Chondrocyte (in vitro differentiated cells): ENCODE measurements at places on chromosomes 13 and 19.

DNA sequence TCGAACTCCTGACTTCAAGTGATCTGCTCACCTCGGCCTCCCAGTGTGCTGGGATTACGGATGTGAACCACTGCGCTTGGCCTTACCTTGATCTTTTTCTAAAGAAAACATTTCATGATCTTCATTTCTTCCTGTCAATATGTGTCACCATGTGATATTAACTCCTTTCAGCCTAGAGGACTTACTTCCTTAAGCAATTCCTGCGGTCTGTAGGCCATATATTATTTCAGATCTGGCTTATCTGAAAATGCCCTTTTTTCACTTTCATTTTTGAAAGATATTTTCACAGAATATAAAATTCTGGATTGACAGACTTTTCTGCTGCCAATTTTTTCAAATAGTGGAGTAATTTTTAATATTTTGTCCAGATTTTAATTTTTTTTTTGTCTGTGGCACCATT is 2.0 kb upstream of the GPR32 start:
- DNase-seq, result no peak
- H3K36me3 ChIP-seq, result no peaks in the 10 kb centered on the region
- peaks cover 19% of the 10 kb centered on the region for H3K27me3 ChIP-seq
- no peaks in the 10 kb centered on the region for H3K4me1 ChIP-seq

DNA sequence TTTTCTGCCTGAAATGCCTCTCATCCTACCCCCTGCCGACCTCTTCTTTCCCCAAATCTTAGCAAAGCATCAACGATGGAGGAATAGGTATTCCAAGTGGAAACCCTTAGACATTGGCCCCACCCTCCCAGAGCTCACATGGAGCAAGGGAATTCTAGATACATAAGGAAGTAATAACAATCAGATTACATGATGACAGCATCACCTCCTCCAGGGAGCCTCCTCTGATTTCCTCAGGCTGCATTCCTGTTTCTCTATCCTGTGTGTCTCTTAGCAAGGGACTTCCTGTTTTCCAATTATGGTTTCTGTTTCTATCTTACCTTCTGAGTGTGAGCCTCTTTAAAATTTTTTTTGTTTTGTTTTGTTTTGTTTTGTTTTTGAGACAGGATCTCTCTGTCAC is 246.6 kb downstream of the TSHZ3 start:
- no peaks in the 10 kb centered on the region for H3K36me3 ChIP-seq
- no peak for DNase-seq
- peaks cover 13% of the 10 kb centered on the region for H3K4me1 ChIP-seq

DNA sequence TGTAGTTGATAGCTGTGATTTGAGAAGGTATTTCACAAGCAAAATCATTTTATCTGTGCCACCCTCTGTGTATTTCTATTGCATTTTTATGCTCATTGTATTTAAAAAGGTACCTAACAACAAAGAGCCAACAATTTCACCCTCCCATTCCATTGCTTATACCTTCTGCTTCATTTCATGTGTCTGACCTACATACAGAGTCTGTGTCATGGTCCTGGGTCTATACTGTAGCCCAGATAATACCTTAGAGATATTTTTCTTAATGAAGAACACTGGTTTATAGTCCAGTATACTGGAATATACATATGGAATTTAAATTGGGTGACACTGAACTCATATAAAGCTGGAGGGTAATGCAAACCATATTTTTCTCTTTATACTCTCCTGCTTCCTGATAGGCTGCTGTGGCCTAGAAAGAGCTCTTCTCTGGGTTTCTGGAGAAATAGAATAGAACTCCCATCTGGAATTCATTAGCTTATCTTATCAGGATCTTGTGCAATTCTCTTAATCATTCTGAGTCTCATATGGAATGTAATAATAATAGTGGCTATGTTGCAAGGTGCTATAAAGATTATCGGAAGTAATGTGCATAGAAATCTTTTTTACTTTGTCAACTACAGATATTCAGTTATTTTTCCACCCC is 31.8 kb upstream of the SPART start:
- no peaks in the 10 kb centered on the region for H3K4me1 ChIP-seq
- no peaks in the 10 kb centered on the region for H3K36me3 ChIP-seq
- no peak overlapping the region for H3K4me3 ChIP-seq

DNA sequence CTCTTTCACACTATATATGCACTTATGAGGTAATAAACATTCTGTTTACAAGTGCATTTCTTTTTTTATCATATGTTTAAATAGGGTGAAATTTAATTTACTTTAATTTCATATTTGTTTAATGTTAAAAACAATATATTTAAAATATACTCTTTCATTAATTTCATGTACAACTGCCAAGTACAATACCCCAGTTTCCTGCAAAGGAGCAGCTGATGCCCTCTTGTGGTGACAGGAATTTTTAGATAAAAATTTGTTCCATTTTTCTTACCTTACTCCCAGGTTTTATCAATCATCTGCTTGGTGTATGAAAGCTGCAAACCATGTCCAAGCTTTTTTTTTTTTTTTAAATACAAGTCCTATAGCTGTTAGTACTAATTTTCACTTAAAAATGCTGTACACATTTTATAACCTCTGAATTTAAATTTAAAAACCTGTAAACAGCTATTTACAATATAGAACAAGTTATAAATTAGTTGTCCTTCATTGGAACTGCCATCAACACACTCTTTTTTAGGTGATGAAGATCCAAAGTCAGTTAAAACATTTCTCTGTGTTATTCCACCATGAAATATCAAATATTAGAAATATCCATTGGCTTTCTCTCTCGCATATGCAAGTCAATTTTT is 4.9 kb downstream of the PCDH20 start:
- peaks cover 55% of the 10 kb centered on the region for H3K27me3 ChIP-seq
- no peak for DNase-seq
- no peaks in the 10 kb centered on the region for H3K36me3 ChIP-seq
- peaks cover 28% of the 10 kb centered on the region for H3K4me1 ChIP-seq
- H3K4me3 ChIP-seq, result no peak overlapping the region

- peaks cover 22% of the 10 kb centered on the region for H3K4me1 ChIP-seq
- H3K27ac ChIP-seq, result no peak overlapping the region
- H3K4me3 ChIP-seq, result no peak overlapping the region
- DNase-seq, result no peak
Observed at GRCh38 chr19:43773725-43774102, 7.1 kb downstream of the KCNN4 start.
